CD4-positive, alpha-beta T cell (primary cell): ENCODE measurements at places on chromosomes 1 and 21. TPM values are rescaled to one million over a fixed set of nuclear protein-coding genes. Genes with fewer than 3 reads are reported as not detected.

GRCh38 chr1:109391626-109392025 is 6.1 kb downstream of the SORT1 start:
- DNase-seq: no peak
- no peaks in the 10 kb centered on the region for H3K36me3 ChIP-seq
- H3K27ac ChIP-seq: no peak overlapping the region
- peaks cover 4% of the 10 kb centered on the region for H3K4me1 ChIP-seq
- no peak overlapping the region for H3K4me3 ChIP-seq

DNA sequence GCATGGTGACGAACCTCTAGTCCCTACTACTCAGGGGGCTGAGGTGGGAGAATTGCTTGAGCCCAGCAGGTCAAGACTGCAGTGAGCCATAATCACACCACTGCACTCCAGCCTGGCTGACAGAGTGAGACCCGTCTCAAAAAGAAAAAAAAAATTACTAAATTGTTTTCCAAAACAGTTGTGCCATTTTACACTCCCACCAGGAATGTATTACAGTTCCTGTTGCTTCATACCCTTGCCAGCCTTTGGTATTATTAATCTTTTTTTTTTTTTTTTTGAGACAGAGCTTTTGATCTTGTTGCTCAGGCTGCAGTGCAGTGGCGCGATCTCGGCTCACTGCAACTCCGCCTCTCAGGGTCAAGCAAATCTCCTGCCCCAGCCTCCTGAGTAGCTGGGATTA is 55.9 kb downstream of the RPS6KA1 start:
- no peaks in the 10 kb centered on the region for H3K36me3 ChIP-seq
- H3K27ac ChIP-seq: no peak overlapping the region
- H3K4me3 ChIP-seq: no peak overlapping the region
- H3K4me1 ChIP-seq: peaks cover 6% of the 10 kb centered on the region
- H3K27me3 ChIP-seq: no peaks in the 10 kb centered on the region

- H3K4me3 ChIP-seq: peak overlapping the region; percentile 17
- no peak for DNase-seq
- H3K36me3 ChIP-seq: no peaks in the 10 kb centered on the region
- peaks cover 5% of the 10 kb centered on the region for H3K27me3 ChIP-seq
These were observed 39.7 kb downstream of the UBE2U start for GRCh38 chr1:64242895-64243756.

DNA sequence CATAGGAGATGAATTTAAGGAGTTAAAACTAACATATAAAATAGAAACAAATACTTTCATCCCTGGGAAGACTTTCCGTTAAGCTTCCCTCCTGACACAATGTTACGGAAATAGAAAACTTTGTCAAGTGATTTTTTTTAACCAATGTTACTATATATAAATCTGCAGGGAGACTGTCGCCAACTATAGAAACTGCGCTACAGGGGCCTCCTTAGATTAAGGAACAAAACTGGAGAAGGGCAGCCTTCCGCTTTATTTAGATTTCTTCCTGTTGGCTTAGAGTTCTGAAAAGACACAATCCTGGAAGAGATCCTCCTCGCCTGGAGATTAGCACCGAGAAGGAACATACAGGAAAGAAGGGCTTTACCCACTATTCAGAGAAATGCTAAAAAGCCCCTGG is 1.5 kb downstream of the MGST3 start:
- H3K4me3 ChIP-seq: peak overlapping the region; percentile 80
- H3K36me3 ChIP-seq: peaks cover 8% of the 10 kb centered on the region
- no peaks in the 10 kb centered on the region for H3K27me3 ChIP-seq
- DNase-seq: peak; percentile 1
- H3K4me1 ChIP-seq: peaks cover 29% of the 10 kb centered on the region

GRCh38 chr1:94925004-94925403 is 1.9 kb downstream of the CNN3 start:
- peaks cover 20% of the 10 kb centered on the region for H3K4me1 ChIP-seq
- H3K4me3 ChIP-seq: no peak overlapping the region
- no peak for DNase-seq
- H3K36me3 ChIP-seq: no peaks in the 10 kb centered on the region
- H3K27ac ChIP-seq: no peak overlapping the region

- peak; percentile 67 for DNase-seq
- H3K36me3 ChIP-seq: peaks cover 19% of the 10 kb centered on the region
- H3K4me3 ChIP-seq: no peak overlapping the region
- H3K27ac ChIP-seq: no peak overlapping the region
- no peaks in the 10 kb centered on the region for H3K27me3 ChIP-seq
- peaks cover 30% of the 10 kb centered on the region for H3K4me1 ChIP-seq
These were observed 6.7 kb downstream of the NCDN start for GRCh38 chr1:35564037-35564883.

GRCh38 chr1:224068458-224069072 is 45.3 kb upstream of the FBXO28 start:
- H3K27ac ChIP-seq: no peak overlapping the region
- H3K4me3 ChIP-seq: no peak overlapping the region
- no peaks in the 10 kb centered on the region for H3K27me3 ChIP-seq

GRCh38 chr1:117069220-117069844 is 9.2 kb downstream of the TTF2 start:
- no peaks in the 10 kb centered on the region for H3K27me3 ChIP-seq
- H3K36me3 ChIP-seq: peaks cover 14% of the 10 kb centered on the region
- H3K4me1 ChIP-seq: no peaks in the 10 kb centered on the region
- H3K27ac ChIP-seq: no peak overlapping the region
- H3K4me3 ChIP-seq: no peak overlapping the region

GRCh38 chr1:95888941-95889390 is 655.0 kb downstream of the RWDD3 start:
- no peak overlapping the region for H3K27ac ChIP-seq
- no peaks in the 10 kb centered on the region for H3K27me3 ChIP-seq
- H3K4me1 ChIP-seq: no peaks in the 10 kb centered on the region
- no peaks in the 10 kb centered on the region for H3K36me3 ChIP-seq
- no peak overlapping the region for H3K4me3 ChIP-seq

The SIM2 gene
- not detected for total RNA-seq

The NKAIN1 gene
- not detected for total RNA-seq

GRCh38 chr1:57835620-57836019 is 411.8 kb upstream of the DAB1 start:
- no peak overlapping the region for H3K4me3 ChIP-seq
- H3K27ac ChIP-seq: no peak overlapping the region
- DNase-seq: no peak
- no peaks in the 10 kb centered on the region for H3K36me3 ChIP-seq

- no peaks in the 10 kb centered on the region for H3K36me3 ChIP-seq
- H3K4me3 ChIP-seq: no peak overlapping the region
- H3K4me1 ChIP-seq: peaks cover 14% of the 10 kb centered on the region
- DNase-seq: peak; percentile 49
- no peak overlapping the region for H3K27ac ChIP-seq
These were observed 10.0 kb downstream of the SCNN1D start for GRCh38 chr1:1290238-1290731.

- H3K4me3 ChIP-seq: peak overlapping the region; percentile 50
- no peak for DNase-seq
- peaks cover 100% of the 10 kb centered on the region for H3K4me1 ChIP-seq
- H3K27ac ChIP-seq: peak overlapping the region; percentile 95
- peaks cover 4% of the 10 kb centered on the region for H3K36me3 ChIP-seq
- H3K27me3 ChIP-seq: no peaks in the 10 kb centered on the region
These were observed 7.4 kb downstream of the IFFO2 start for GRCh38 chr1:18948913-18949685.

GRCh38 chr1:246661451-246661850 is 62.8 kb upstream of the SCCPDH start:
- no peak overlapping the region for H3K27ac ChIP-seq
- no peaks in the 10 kb centered on the region for H3K4me1 ChIP-seq

GRCh38 chr1:213119794-213120193 is 68.8 kb downstream of the RPS6KC1 start:
- no peaks in the 10 kb centered on the region for H3K36me3 ChIP-seq
- no peaks in the 10 kb centered on the region for H3K27me3 ChIP-seq
- H3K4me3 ChIP-seq: no peak overlapping the region
- H3K4me1 ChIP-seq: no peaks in the 10 kb centered on the region
- no peak overlapping the region for H3K27ac ChIP-seq
- no peak for DNase-seq

GRCh38 chr1:24195136-24195535 is 8.0 kb upstream of the IFNLR1 start:
- H3K27me3 ChIP-seq: no peaks in the 10 kb centered on the region
- no peak overlapping the region for H3K27ac ChIP-seq
- DNase-seq: no peak
- no peak overlapping the region for H3K4me3 ChIP-seq
- H3K4me1 ChIP-seq: peaks cover 12% of the 10 kb centered on the region

- peaks cover 3% of the 10 kb centered on the region for H3K27me3 ChIP-seq
- no peak overlapping the region for H3K4me3 ChIP-seq
- no peak overlapping the region for H3K27ac ChIP-seq
- no peaks in the 10 kb centered on the region for H3K4me1 ChIP-seq
- no peak for DNase-seq
These were observed 11.6 kb downstream of the PLA2G2A start for GRCh38 chr1:19967808-19968207.
